Ascending aorta (tissue), 2 donors: ENCODE measurements at places on chromosomes 12 and 14. TPM values are rescaled to one million over a fixed set of nuclear protein-coding genes. Genes with fewer than 3 reads are reported as not detected.

DNA sequence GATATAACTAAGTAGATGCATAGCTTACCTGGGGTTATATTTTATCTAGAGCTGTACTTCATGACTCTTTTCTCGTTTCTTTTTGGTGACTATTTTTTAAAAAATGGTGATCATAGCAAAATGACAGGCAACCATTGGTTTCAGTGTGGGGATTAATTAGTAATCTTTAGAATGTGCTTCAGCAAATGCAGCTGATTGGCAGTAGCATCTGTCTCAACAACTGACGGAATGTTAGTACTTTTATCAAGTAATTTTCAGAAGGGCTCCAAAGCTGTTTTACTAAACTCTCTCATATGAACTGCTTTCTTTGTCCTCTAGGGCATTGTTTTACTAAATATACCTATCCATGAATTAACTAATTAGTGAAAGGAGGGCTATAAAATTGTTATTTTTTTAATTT lies 117.6 kb downstream of the TRMT5 start:
- no peak for DNase-seq

GRCh38 chr12:11202811-11203210 lies 16.1 kb upstream of the TAS2R42 start:
- no peak for DNase-seq

DNA sequence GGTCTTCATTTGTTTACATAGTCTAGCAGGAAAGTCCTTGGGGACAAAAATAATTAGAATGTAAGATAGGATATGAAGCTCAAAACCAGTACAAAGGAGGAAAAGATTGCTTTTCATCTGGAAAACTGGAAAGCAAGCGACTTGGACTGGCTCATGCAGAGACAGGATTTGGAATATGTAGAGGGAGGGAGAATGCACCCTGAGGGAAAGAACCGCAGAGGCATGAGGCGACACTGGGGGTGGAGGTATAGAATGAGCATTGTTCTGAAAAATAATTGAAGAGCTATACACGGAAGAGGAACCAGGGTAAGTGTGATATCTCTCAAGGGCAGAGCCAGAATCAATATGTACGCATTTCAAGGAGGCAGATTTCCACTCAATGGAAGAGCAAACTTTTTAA lies 85.5 kb downstream of the PLEKHG3 start:
- DNase-seq: no peak

EPYC gene
- total RNA-seq: not detected

GRCh38 chr12:129483111-129483893 lies 420.5 kb downstream of the TMEM132D start:
- no peak for DNase-seq

GRCh38 chr12:109513051-109513450 lies 35.6 kb downstream of the UBE3B start:
- no peak for DNase-seq
